ENCODE measurements at places on chromosomes 2 and 18. TPM values are rescaled to one million over a fixed set of nuclear protein-coding genes. Genes with fewer than 3 reads are reported as not detected.

- no peak for DNase-seq
These were observed 38.5 kb upstream of the RMP24 start for GRCh38 chr18:35933982-35934381.

GRCh38 chr2:104656571-104657163 is 197.2 kb upstream of the POU3F3 start:
- no peak for DNase-seq

Gene SCN3A
- total RNA-seq, result not detected

- DNase-seq, result no peak
These were observed 180.1 kb downstream of the CAPN13 start for GRCh38 chr2:30627151-30627550.

DNA sequence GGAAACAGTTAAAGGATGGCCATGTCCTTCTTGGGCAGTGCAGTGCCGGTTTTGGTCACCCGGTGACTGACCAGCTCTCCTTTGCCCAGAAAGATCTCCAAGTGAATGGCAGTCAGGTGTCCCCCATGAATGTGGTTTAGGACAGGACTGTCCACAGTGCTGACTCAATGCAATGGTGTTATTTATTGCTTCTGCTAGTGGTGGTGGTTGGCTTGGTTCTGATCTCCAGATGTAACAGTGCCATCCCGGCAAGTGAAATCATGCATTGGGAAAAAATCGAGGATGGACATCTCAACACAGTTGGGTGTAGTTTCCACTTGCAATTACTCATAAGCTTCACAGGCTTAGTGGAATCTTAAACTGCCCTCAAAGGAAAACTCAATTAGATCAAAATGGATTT is 81.9 kb downstream of the TGOLN2 start:
- DNase-seq, result no peak

Gene CD207
- not detected for total RNA-seq

All from activated T-cell treated with anti-CD3 and anti-CD28 coated beads, Interleukin-2, amount 50 U/mL, for 4 hours (primary cell).